ENCODE measurements at places on chromosomes 7 and 10. TPM values are rescaled to one million over a fixed set of nuclear protein-coding genes. Genes with fewer than 3 reads are reported as not detected.

DNA sequence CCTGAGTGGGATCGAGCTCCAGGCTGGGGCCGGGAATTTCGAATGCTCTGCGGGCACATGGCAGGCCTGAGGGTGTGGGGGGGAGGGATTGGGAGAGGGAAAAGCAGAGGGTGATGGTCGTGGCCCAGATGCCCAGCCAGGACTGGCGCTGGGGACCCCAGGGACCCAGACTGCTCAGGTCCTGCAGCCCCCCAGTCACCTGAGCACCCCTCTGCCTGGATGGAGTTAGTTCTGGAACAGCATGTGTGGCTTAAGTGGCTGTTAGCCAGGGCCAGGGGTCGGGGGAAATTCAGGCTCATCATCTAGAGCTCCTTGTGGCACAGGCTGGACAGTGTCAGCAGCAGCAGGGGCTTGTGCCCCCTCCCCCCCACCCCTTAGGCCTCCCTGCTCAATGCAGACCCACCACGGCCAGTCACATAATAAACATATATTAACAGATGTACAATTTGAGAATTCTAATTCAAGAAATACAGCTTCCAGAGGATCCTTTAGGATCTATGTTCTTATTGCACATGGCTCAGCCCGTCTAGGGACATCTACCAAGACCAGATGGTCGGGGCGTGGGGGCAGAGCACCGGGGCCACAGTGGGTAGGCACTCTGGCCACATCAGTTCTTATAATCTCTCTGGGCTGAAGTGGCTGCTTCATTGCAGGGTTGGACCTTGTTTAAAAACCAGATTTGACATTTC is 22.2 kb downstream of the DNAJB12 start:
- DNase-seq = no peak

The PRLHR gene
- total RNA-seq = not detected

The KLLN gene
- total RNA-seq = 2.2 TPM

The LLCFC1 gene
- not detected for total RNA-seq
